ENCODE measurements at places on chromosomes 12 and 14. TPM values are rescaled to one million over a fixed set of nuclear protein-coding genes. Genes with fewer than 3 reads are reported as not detected.

- no peak for DNase-seq
Measured at GRCh38 chr14:84750284-84750683, 779.7 kb upstream of the FLRT2 start.

- DNase-seq, result no peak
Measured at GRCh38 chr12:109892165-109892715, 7.8 kb upstream of the TCHP start.

DNA sequence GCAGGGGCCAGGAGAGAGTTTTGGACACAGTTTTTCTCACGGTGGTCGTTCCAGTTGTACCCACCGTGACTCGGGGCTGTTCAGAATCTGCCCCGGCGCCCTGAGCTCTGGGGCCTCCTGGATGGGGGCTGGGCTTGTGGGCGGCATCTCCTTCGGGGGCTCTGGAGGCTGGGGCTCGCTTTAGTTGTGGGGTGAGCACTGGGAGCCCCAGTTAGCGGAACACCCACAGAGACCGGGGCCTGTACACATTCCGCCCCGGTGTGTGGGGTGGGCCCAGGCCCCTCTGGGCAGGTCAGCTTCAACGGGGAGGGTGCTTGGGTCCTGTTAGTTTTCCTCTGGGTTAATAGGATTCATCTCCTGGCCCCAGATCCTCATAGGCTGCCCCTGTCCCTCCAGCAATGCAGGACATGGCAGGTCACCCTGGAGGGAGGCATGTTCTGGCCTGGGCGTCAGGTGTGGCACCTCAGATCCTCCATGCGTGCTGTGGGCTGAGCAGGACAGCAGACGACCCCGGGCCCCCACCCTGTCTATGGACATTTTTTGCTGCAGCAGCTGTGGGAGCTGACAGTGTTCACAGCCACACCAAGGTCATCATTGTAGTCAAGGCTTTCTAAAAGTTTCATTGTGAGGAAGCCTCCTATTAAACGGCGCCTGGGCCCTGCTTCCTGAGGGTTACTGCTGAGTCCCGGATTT is 393.2 kb downstream of the TMEM121 start:
- DNase-seq, result no peak

DNA sequence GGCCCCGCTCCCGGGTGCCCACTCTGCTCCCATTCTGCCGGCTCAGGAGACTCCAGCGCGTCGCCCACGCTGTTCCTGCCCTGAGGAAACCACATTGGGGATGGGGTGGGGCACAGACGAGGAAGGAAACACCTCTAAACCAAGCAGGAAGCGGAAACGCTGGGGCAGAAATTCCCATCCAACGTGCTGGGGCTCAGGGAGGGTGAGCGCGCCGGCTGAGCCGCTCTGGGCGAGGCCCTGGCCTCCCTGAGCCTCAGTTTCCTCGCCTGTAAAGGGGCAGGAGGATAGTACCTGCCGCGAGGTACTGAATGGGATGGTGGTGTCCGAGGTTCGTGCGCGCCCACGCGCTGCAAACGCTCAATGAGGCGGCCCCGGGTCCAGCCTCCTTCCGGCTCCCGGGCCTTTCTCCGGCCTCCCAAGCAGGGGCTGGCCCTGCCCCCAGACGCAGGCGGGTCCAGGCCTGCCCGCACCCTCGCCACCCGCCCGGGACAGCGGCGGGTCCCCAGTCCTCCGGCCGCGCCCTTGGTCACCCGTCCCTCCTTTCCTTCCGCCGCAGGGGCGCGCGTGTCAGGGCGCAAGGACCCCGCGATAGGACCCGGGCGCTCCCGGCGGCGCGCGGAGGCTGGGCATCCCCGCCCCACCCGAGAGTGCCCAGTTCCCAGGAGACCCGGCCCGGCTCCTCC is 673 bp downstream of the BEGAIN start:
- no peak for DNase-seq

GRCh38 chr12:71636704-71637115 is 26.9 kb downstream of the ZFC3H1 start:
- peak; percentile 80 for DNase-seq

GSG1 gene
- total RNA-seq, result not detected

CDCA4 gene
- total RNA-seq, result 20.7 TPM

TTC7B gene
- 17.2 TPM for total RNA-seq

ATL1 gene
- total RNA-seq, result 1.6 TPM

Data from natural killer cell (primary cell).